Stimulated activated CD8-positive, alpha-beta memory T cell treated with anti-CD3 and anti-CD28 coated beads, Interleukin-12 subunit alpha, Interleukin-12 subunit beta, amount 100 ng/mL, for 1 hour (primary cell): ENCODE measurements at places on chromosomes 16 and 17.

GRCh38 chr16:25750488-25751216, 58.9 kb downstream of the HS3ST4 start:
- DNase-seq = no peak

GRCh38 chr16:85989863-85990643, 91.1 kb downstream of the IRF8 start:
- DNase-seq = no peak

GRCh38 chr17:4854111-4854681, 21.1 kb downstream of the MINK1 start:
- DNase-seq = no peak

GRCh38 chr16:78001451-78002025, 20.8 kb upstream of the CLEC3A start:
- no peak for DNase-seq

DNA sequence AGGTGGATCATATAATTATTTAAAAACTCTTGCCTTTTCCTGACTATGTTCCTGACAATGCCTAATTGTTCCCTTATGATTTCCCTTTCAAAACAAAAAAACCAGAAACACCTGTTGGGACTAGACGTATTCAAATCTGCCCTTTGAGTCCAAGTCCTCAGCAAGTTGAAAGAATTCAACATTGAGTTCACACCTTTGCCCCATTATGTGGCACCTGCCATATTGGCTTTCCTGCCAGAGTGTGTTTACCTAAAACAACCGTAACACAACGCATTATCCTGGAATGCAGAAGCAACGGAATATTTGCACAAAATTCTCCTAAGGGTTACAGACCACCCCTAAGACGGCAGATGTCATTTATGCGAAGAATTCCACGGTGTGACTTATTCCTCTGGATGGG, 105.9 kb downstream of the ZFHX3 start:
- DNase-seq = no peak

DNA sequence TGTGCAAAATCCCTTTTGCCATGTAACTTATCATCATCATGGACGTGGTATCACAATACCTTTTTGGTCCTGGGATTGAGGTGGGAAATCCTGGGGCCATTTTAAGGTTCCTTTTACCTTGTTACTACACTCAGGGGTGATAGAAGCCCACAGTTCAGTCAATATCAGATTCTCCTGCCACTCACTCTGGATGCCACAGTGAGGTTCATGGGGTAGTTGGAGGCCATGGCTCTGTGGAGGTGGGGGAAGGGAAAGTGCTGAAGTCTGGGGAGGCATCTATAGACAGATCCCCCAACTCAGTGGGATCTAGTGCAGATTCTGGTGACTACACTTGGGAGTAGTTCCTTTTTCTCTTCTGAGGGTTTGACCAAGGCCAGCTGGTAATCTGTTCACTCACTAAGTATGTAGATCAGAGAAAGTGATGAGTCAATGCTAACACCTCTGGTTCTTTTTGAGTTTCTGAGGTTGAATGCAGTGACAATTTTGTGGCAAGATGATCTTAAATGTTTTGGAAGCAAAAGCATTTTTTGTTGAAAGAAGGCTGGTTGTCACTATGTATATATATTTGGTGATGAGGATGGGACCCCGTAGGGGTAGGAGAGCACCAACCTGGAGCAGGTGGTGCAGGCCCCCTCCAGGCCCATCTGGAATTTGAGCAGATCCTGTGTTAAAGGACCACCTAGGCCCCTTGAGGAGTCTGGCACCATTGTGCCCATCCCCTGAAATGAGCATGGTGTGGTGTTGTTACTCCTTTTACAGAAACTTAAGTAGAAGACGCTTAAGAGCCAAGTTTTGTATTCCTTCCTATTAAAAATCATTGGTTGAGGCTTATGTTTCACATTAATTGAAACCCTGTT, 18.8 kb upstream of the IRF8 start:
- no peak for DNase-seq

- no peak for DNase-seq
These were observed 526 bp downstream of the TSNAXIP1 start for GRCh38 chr16:67807148-67807682.

DNA sequence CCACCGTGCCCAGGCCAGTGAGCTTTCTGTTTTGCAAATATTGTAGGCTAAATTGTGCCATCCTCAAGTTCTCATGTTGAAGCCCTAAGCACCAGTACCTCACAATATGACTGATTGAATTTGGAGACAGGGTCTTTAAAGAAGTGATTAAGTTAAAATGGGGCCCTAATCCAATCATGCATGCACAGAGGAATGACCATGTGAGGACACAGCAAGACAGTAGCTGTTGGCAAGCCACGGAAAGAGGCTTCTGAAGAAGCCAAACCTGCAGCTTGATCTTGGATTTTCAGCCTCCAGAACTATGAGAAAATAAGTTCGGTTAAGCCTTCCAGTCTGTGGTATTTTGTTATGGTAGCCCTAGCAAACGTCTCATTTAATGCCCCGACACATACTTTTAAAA, 24.9 kb downstream of the TOM1L2 start:
- no peak for DNase-seq
